ENCODE measurements at places on chromosomes 13 and 19. TPM values are rescaled to one million over a fixed set of nuclear protein-coding genes. Genes with fewer than 3 reads are reported as not detected.

COL4A1 gene
- total RNA-seq: 342 TPM

PIP5K1C gene
- total RNA-seq: 39.5 TPM

PBX4 gene
- total RNA-seq: 0.25 TPM

PDX1 gene
- total RNA-seq: not detected

LILRA2 gene
- 1.1 TPM for total RNA-seq

All from heart right ventricle (tissue), 16 donors.